Stimulated activated CD4-positive, alpha-beta T cell treated with anti-CD3 and anti-CD28 coated beads, Interleukin-4, amount 100 ng/mL, for 4 hours (primary cell): ENCODE measurements at places on chromosomes 11 and 22.

- no peak for DNase-seq
Observed at GRCh38 chr11:69180226-69180625, 24.5 kb downstream of the SMIM38 start.

DNA sequence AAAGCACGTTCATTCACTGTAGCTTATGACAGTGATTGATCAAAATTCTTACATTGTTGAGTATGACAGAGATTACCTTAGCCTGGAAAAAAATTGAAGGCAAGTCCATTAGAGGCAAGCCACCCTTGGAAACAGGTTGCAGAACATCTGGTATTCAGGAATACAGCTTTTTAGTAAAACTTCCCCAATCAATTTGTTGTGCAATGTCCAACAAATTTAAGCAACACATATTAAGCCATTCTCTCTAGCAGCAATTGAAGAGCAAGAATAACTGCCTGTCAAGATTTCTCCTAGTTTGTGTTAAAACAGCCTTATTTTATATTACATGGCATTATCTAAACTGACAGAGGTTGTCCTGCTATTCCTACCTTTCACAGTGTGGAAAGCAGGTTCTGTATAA, 37.0 kb downstream of the BCL2L13 start:
- DNase-seq, result no peak

- DNase-seq, result no peak
Observed at GRCh38 chr11:57601297-57601696, 3.8 kb downstream of the SERPING1 start.

DNA sequence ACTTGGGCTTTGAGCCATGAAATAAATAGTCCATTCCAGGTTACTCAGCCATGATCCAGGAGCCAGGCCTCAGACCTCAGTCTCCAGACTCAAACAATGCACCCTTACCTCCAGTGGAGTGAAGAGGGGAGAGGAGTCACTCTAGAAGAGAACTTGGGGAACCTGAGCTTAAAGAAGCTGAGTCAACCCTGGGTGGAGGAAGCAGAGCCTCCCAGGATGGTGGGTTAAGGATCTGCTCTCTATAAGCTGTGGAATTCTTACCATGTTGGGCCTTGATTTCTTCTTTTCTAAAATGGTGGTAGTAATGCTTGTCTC, 113.2 kb downstream of the NECTIN1 start:
- no peak for DNase-seq

DNA sequence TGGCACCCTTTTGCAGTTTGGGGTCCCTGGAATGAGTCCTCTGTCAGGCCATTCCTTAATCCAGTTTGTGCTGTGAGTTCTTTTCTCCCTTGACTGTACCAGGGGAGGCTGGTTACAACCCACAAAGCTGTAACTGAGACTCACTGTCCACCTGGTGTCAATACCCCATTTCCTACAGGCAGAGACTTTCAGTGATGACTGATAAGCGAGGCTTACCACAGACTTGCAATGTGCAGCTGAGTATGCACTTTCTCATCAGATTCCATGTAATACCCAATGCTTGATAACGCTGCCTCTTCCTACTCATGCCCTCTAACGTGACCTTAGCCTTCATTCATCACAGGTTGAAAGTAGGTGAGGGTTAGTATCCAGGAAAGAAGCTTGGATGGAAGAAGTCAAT, 120.1 kb downstream of the INSC start:
- no peak for DNase-seq

DNA sequence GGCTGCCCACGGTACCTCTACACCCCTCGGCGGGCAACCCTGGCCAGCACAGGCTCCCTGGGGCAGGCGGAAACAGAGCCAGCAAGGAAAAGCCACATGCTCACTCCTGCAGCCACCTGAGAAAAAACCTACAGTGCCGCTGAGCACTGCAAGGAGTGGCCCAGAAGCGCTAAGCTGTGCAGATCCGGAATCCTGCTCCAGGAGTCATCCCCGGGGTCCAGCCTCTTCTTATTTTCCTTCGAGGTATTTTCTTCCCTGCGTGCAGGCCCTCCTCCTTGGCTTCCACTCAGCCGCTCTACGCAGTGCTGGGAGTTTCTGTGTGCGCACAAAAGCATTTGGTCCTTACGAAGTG, 81.0 kb downstream of the TRMU start:
- no peak for DNase-seq

DNA sequence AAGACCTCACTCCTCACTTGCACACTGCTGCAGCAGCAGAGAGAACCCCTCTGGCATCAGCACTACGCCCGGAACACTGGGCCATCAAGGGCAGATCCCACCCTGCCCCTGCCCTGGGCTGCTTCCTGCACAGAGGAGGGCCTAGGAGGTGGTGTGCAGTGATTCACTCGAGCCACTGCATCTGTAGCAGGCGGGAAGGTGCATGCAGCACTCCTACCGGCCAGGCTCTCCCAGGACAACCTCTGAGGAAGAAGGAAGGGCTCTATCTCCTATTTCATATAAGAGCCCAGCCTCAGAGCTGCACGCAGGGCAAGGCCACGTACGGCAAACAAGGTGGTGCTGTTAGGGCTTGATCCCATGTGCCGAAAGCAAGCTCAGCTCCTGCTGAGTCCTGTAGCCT, 14.2 kb downstream of the RANGAP1 start:
- no peak for DNase-seq

DNA sequence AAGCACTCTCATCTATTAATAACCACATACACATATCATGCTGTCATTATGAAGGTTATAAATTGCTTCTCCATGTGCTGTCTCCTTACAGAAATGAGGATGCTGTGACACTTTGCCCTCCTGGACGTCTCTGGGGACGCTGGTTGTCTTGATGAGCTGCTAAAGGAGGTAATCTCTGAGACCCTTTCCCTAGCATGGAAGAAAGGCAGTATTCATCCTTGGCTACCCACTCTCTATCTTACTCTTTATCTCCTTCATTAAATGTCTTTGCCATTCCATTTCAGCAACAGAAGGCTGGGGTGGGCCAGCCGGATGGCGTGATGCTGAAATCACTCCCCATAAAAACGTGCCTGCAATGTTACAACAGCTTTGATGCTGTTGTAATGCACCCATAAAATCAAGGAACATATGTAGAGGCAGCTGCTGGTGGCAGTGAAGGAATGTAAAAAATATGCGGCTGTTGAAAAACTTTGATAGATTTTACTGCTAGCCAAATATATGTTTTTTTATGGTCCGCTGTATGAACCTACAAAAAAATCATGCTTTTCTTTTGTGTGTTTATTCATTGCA, 715.1 kb upstream of the API5 start:
- DNase-seq, result no peak

DNA sequence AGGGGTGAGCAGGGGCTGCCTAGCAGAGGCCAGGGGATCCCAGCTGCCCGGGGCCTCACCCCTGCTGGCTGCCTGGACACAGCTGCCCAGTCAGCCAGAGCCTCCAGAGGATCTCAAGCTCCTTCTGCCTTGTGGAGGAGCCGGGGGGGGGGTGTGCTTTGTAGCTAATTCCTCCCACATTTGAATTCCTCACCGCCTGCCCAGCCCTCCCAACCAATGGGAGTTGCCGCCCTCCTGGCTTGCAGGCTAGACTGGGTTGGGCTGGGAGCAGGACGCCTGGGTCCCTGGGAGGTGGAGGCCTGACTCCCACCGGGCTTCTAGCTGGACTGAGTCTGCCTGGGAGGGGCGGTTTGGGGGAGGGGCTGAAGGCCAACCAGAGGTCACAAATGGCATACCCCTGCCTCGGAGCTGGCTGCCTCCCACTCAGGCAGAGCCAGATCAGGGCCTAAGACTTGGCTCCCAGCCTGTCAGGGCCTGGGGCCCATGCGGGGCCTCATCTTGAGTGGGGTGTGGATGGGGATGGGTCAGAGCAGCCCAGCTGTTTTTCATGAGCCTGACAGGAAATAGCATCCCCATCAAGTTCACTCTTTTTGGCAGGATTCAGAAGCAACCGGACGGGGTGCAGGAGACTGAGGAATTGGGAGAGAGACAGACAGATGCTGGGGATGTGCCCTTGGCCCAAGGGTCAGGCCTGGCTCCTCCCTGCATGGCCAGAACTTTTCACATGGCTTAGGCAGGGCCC, 29.2 kb upstream of the PDE2A start:
- DNase-seq, result no peak

DNA sequence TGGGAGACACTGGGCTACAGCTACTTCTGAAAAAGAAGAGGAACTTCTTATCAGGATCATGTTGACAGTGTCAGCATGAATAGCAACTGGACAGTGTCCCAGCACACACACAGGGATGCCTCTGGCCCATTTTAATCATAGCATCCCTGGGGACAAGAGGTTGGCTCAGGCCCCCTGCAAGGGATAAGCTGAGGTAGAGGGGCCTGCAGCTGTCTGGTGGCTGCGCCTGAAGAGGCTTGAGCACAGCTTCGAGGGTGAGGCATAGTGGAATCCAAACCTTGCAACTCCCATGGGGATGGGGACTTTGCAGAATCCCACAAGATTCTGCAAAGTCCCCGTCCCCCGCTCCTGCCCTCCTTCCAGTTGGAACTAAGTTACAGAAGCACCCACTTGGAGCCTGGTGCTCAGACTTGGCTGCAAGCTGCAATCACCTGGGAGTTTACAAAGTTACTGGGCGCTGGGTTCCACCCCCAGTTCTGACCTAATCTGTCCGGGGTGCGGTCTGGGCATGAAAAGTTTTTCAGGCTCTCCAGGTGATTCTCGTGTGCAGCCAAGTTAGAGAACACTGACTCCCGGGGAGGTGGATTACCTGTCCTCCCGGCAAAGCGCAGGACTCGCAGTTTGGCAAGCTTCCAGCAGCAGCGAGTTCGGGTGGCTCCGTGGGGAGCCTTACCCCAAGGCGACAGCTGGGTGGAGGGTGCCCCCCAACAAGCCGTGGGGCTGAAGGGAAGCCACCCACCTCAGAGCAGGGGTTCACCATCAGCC, 16.0 kb upstream of the LINC01488 start:
- no peak for DNase-seq

DNA sequence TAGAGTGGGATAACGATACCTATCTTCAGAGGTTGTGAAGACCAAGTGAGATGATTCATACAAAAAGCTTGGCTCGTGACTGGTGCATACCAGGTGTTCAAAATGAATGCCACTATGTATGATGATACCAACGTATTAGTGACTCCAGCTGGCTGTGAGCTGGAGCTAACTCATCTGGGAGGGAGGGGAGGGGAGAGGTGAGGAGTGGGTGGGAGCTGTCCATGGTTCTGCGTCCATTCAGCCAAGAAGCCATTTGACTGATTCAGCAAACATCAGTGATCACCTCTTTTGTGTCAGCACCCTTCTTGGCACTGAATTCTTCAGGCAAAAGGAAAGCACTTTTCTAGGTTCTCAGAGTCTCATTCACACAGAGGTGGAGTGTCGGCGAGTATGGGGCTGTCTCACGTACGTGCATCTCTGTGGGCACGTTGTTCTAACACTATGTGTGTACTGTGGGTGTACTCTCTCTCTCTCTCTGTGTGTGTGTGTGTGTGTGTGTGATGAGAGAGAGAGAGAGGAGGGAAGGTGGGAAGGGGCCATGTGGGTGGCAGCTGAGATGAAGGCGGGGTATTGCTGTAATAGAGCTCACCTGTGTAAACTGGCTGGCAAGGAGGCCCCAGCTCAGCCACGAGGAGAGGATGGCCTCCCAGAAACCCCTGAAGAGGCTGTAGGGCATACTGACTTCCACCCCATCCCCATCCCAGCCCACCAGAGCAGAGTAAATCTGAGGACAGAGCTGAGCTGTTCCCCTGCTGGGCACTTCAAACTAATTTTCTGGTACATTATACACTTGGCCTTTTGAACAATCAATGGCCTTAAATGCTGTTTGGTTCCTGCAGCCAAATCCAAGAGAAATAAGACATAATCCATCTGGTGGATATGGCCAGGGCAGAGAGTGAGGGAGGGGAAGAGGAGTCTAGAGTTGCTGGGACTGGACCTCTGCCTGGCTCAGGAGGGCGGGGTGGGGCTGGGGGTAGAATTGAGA, 96.1 kb upstream of the THY1 start:
- DNase-seq, result no peak

DNA sequence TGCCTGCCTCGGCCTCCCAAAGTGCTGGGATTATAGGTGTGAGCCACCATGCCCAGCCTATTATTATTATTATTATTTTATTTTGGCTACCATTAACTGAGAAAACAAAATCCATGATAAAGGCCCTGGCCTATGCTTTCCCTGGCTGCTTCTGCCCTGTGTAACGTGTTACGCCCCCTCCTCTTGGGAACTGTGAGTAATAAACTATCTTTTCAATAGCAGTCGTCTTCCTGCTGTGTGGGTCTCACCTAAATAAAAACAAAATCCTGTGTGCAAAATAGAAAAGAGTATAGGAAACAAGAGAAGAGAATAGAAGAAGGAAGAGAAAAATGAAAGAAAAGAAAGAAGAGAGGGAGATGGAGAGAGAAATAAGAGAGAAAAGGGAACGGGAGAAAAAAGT, 237.0 kb downstream of the MIAT start:
- no peak for DNase-seq

- DNase-seq, result no peak
Observed at GRCh38 chr22:42692239-42693054, 28.2 kb downstream of the A4GALT start.

GRCh38 chr11:128214263-128214662, 373.1 kb downstream of the ETS1 start:
- no peak for DNase-seq

DNA sequence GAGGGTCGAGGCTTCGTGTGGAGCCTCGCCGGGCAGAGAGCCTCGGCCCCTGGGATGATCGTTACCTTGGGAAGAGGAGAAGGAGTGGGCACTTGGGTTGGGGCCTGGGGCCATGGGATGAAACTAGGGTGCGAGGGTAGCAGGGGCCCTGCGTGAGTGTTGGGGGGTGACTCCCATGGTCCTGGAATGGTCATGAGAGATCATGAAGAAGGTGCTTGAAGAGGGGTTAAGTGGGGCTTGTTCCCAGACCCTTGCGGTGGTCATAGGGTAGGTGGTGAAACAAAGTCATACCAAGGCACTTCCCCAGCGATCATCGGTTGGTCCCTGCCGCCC, 284 bp downstream of the CCS start:
- DNase-seq, result no peak

DNA sequence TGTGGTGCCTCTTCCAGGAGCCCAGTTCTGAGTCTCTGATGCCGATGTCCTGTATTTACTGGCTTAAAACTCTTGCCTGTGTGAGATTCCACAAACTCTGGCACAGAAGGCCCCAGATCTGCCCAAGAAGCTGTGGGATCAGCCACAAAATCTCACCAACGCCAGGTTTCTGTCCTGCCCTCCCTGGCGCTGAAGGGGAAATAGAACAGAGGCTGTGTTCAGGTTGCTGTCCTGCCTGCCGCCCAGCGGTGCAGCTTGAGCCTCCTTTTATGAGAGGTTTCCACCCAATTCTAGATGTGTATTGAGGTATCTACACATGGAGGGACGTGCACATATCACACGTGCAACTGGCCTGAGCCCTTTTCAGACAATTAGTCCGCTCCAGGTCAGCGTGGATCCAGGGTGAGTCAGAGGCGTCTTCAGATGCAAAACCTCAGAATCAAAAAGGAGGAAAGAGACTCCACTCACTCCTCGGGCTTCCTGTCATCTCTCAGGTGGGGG, 2.2 kb downstream of the TMEM80 start:
- no peak for DNase-seq

DNA sequence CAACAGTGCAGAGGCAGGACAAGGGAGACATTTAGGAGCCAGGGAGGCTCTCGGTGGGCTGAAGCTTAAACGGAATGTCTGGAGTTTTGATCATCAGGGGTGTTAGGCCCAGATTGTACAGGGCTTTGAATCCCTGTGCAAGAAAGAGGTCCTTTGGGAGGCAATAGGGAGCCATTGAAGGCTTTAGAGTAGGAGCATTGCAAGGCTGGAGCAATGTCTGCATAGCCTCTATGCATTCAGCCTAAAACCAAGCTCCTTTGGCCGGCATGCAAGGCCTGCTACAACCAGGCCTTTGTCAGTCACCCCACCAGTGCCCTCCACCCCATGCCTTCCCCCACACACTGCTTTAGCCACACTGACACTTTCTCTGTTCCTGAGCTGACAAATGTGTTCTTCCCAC, 47.4 kb upstream of the FGF3 start:
- no peak for DNase-seq

- DNase-seq, result no peak
Observed at GRCh38 chr22:24482575-24482974, 12.6 kb upstream of the UPB1 start.
